ENCODE measurements at places on chromosomes 4 and X. TPM values are rescaled to one million over a fixed set of nuclear protein-coding genes. Genes with fewer than 3 reads are reported as not detected.

The SLITRK2 gene
- 0.15 TPM for total RNA-seq

The PITX2 gene
- total RNA-seq, result not detected

The PORCN gene
- total RNA-seq, result 13.9 TPM

The CTPS2 gene
- total RNA-seq, result 16.0 TPM

The ARHGAP36 gene
- not detected for total RNA-seq

GRCh38 chrX:150649096-150649870, 43.9 kb upstream of the MTMR1 start:
- H3K4me1 ChIP-seq, result no peaks in the 10 kb centered on the region
- no peak overlapping the region for H3K4me3 ChIP-seq
- peak; percentile 74 for DNase-seq
- H3K27me3 ChIP-seq, result no peaks in the 10 kb centered on the region
- peak overlapping the region; percentile 37 for H3K27ac ChIP-seq
- H3K36me3 ChIP-seq, result no peaks in the 10 kb centered on the region

- no peaks in the 10 kb centered on the region for H3K27me3 ChIP-seq
- DNase-seq, result no peak
- no peak overlapping the region for H3K4me3 ChIP-seq
These were observed 21.0 kb upstream of the THOC2 start for GRCh38 chrX:123753656-123754350.

GRCh38 chrX:131854581-131854980, 168.5 kb upstream of the STK26 start:
- no peaks in the 10 kb centered on the region for H3K4me1 ChIP-seq
- H3K4me3 ChIP-seq, result no peak overlapping the region
- H3K27me3 ChIP-seq, result no peaks in the 10 kb centered on the region
- no peaks in the 10 kb centered on the region for H3K36me3 ChIP-seq
- DNase-seq, result no peak

GRCh38 chrX:73182502-73183114, 32.0 kb downstream of the NAP1L2 start:
- no peaks in the 10 kb centered on the region for H3K27me3 ChIP-seq
- H3K4me1 ChIP-seq, result no peaks in the 10 kb centered on the region
- no peak overlapping the region for H3K27ac ChIP-seq

GRCh38 chr4:102598762-102599374, 97.7 kb downstream of the NFKB1 start:
- H3K4me1 ChIP-seq, result peaks cover 2% of the 10 kb centered on the region
- no peak overlapping the region for H3K4me3 ChIP-seq
- H3K27me3 ChIP-seq, result no peaks in the 10 kb centered on the region
- no peak for DNase-seq

DNA sequence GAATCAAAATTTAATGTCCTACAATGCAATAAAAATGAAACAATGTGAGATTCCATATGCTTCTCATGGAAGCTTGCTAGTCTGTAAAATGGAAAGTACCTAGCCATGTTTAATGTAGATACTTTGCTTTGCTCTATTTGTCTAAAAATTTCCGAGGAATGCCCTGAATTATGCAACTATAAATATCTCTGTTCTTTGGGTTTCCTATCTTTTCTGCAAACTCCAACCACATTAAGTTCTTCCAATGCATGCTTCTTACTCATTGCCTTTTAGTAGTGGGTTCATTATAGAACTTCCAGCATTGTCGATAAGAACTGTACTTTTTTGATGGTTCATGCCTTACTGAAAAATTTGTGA, 178.3 kb downstream of the RASL11B start:
- no peaks in the 10 kb centered on the region for H3K36me3 ChIP-seq
- no peaks in the 10 kb centered on the region for H3K27me3 ChIP-seq
- no peak overlapping the region for H3K4me3 ChIP-seq

GRCh38 chrX:69161786-69162349, 3.4 kb downstream of the PJA1 start:
- H3K27me3 ChIP-seq, result no peaks in the 10 kb centered on the region
- DNase-seq, result no peak
- no peaks in the 10 kb centered on the region for H3K36me3 ChIP-seq
- no peak overlapping the region for H3K27ac ChIP-seq
- H3K4me3 ChIP-seq, result no peak overlapping the region

- no peak overlapping the region for H3K27ac ChIP-seq
- no peak for DNase-seq
- no peak overlapping the region for H3K4me3 ChIP-seq
- no peaks in the 10 kb centered on the region for H3K27me3 ChIP-seq
- no peaks in the 10 kb centered on the region for H3K4me1 ChIP-seq
- H3K36me3 ChIP-seq, result no peaks in the 10 kb centered on the region
These were observed 72.9 kb downstream of the WDR19 start for GRCh38 chr4:39255266-39255665.

GRCh38 chrX:21738210-21738949, 19.5 kb downstream of the SMPX start:
- H3K27ac ChIP-seq, result no peak overlapping the region
- DNase-seq, result no peak
- H3K4me1 ChIP-seq, result no peaks in the 10 kb centered on the region
- H3K36me3 ChIP-seq, result no peaks in the 10 kb centered on the region
- no peaks in the 10 kb centered on the region for H3K27me3 ChIP-seq

GRCh38 chrX:21837056-21837455, 2.4 kb upstream of the MBTPS2 start:
- no peaks in the 10 kb centered on the region for H3K4me1 ChIP-seq
- no peak for DNase-seq
- no peak overlapping the region for H3K4me3 ChIP-seq
- no peaks in the 10 kb centered on the region for H3K27me3 ChIP-seq

- no peak overlapping the region for H3K4me3 ChIP-seq
- no peaks in the 10 kb centered on the region for H3K27me3 ChIP-seq
- DNase-seq, result no peak
- H3K4me1 ChIP-seq, result peaks cover 20% of the 10 kb centered on the region
These were observed 142.7 kb downstream of the CPEB2 start for GRCh38 chr4:15144967-15145295.

- H3K27ac ChIP-seq, result no peak overlapping the region
- no peak overlapping the region for H3K4me3 ChIP-seq
- no peaks in the 10 kb centered on the region for H3K27me3 ChIP-seq
- H3K36me3 ChIP-seq, result no peaks in the 10 kb centered on the region
These were observed 35.7 kb downstream of the STBD1 start for GRCh38 chr4:76342191-76342590.

DNA sequence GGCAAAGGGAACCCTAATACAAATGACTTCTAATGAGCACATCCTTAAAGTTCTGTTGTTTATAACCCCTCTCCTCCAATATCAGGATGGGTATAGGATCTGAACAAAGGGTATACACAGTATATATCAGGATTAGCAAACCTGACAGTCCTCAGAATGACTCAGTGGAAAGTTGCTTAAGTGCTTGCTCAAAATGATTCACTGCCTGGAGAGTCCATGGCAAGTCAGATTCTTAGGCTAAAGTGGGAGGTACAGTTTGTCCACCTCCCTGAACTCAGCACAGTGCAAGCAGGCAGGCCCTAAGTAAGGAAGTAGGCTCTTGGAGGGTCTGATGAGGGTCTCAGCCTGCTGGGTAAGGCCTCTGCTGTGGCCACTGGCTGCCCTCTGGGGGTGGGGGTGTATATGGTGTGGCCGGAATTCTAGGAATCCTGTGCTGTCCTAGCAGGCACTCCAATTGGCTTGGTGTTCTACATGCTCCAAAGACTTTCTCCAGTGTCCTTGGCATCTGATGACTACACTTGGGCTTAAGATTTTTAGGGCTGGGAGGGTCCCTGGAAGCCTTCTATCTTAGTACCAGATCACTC, 54.3 kb downstream of the CHRDL1 start:
- H3K4me3 ChIP-seq, result no peak overlapping the region
- H3K27ac ChIP-seq, result no peak overlapping the region
- H3K36me3 ChIP-seq, result no peaks in the 10 kb centered on the region
- DNase-seq, result no peak
- H3K27me3 ChIP-seq, result no peaks in the 10 kb centered on the region

DNA sequence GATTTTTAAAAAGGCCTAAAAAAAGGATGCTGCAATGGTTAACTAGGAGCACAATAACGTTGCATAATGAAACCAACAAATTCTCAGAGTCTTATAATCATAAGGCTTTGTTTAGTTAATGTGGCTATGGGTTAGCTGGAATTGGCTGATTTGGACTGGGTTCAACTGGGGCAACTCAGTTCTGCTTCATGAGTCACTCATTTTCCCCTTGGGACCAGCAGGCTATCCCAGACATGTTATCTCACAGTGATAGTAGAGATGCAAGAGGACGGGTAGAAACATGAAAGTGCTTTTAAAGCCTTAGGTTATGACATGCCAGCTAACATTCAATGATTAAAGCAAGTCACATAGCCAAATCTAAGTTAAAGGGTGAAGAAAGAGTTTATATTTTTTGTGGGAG, 189.2 kb upstream of the GK2 start:
- H3K4me3 ChIP-seq, result no peak overlapping the region
- H3K4me1 ChIP-seq, result no peaks in the 10 kb centered on the region
- no peaks in the 10 kb centered on the region for H3K36me3 ChIP-seq
- H3K27me3 ChIP-seq, result no peaks in the 10 kb centered on the region
- no peak for DNase-seq
- H3K27ac ChIP-seq, result no peak overlapping the region

DNA sequence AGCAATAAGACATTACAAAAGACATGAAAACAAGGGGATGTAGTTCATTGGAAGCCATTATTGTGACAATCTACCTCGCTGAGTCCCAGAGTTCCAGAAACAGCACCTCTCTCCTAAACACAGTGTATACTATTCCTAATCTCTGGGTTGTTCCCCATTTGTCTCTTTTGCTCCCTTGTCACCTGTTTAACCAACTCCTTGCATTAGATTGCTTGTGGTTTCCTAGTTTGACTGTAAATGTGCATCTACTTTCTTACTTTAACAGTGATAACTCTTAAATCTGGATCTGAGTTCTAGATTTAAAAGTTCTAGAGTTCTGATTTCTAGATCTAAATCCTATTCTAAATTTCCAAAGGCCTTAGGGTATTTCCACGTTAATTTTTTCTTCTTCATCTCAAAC, 71.6 kb upstream of the TET2 start:
- no peaks in the 10 kb centered on the region for H3K36me3 ChIP-seq

- no peak for DNase-seq
- H3K4me1 ChIP-seq, result no peaks in the 10 kb centered on the region
- no peak overlapping the region for H3K27ac ChIP-seq
- H3K36me3 ChIP-seq, result no peaks in the 10 kb centered on the region
- no peaks in the 10 kb centered on the region for H3K27me3 ChIP-seq
- H3K4me3 ChIP-seq, result no peak overlapping the region
These were observed 21.9 kb downstream of the SLC9A7 start for GRCh38 chrX:46737041-46737440.

DNA sequence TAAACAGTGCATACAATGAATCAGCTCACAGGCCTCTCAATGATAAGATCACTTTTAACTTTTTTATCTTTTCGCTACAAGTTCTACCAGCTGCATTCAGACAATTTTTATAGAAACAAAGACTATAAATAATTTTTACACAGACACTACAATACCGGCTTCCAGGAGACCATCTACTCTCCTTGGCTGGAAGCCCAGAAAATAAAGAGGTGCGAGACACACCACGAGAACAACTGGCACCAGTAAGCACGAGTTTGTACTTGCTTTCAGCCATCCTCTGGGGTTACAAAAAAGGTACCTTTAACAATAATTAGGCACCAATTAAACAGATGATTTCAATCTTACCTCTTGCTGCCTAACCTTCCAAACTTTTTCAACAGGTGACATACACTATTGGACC, 11.2 kb upstream of the PRDX4 start:
- H3K27me3 ChIP-seq, result no peaks in the 10 kb centered on the region
- no peak for DNase-seq
- H3K4me3 ChIP-seq, result no peak overlapping the region
- H3K27ac ChIP-seq, result no peak overlapping the region

Data from ovary (tissue), 10 donors.